ENCODE measurements at places on chromosomes 4 and X. TPM values are rescaled to one million over a fixed set of nuclear protein-coding genes. Genes with fewer than 3 reads are reported as not detected.

Gene CT45A1
- total RNA-seq: not detected

Gene MANBA
- 25.7 TPM for total RNA-seq

Gene COL25A1
- total RNA-seq: 0.14 TPM

Gene KIF4A
- 29.6 TPM for total RNA-seq

Gene TLL1
- total RNA-seq: 32.7 TPM

Gene HS3ST1
- 0.17 TPM for total RNA-seq

Gene BANK1
- total RNA-seq: 0.09 TPM

Gene ASMT
- total RNA-seq: not detected

GRCh38 chrX:40149286-40150175, 51.8 kb upstream of the BCOR start:
- no peak for DNase-seq

DNA sequence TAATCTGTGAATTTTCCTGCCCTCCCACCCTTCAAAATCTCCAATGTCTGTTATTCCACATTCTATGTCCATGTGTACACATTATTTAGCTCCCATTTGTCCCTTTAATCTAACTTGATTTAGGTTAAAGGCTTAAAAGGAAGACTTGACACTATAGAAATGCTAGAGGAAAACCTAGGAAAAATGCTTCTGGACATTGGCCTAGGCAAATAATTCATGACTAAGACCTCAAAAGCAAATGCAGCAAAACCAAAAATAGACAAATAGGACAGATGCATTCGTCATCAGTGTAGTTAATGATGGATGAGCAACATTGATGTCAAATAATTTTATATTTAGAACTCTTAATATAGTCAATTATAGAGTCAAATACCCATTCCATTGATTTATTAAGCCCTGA, 36.9 kb downstream of the INTU start:
- no peak for DNase-seq

DNA sequence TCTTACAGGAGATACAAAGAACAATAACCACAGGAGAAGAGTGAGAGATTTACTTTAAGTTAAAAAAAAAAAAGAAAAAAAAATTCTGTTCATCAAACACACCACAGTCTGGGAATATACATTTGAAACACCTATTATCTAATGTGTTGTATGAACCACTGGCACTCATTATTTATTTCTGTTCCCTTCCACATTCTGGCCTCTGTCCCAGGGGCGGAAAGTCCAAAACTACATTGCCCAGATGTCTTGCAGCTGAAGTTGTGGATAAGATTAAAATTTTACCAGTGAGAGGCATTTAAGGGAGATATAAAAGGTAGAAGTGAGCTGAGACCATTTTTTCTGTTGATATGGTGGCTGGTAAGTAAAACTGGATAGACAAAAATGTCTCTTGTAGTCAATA, 56.2 kb downstream of the SCLT1 start:
- no peak for DNase-seq

- DNase-seq: no peak
Observed at GRCh38 chrX:10176121-10177003, 19.6 kb downstream of the CLCN4 start.

DNA sequence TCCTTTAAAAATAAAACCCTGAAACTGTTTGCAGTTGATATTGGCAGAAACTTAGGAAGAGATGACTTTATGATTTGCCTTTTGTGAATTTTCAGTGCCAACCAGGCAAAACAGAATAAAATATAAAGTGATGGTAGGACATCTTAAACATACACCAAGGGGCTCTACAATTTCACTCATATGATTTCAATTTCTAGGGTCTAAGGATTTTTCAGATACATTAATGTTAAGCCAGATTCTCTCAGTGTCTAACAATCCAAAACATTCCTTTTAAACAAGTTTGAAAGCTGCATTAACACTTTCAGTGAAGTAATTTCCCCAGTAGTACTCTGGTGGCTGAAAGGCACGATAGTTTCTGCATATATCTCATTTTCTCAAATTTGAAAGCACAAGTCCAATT, 1262.0 kb upstream of the ADGRL3 start:
- no peak for DNase-seq

DNA sequence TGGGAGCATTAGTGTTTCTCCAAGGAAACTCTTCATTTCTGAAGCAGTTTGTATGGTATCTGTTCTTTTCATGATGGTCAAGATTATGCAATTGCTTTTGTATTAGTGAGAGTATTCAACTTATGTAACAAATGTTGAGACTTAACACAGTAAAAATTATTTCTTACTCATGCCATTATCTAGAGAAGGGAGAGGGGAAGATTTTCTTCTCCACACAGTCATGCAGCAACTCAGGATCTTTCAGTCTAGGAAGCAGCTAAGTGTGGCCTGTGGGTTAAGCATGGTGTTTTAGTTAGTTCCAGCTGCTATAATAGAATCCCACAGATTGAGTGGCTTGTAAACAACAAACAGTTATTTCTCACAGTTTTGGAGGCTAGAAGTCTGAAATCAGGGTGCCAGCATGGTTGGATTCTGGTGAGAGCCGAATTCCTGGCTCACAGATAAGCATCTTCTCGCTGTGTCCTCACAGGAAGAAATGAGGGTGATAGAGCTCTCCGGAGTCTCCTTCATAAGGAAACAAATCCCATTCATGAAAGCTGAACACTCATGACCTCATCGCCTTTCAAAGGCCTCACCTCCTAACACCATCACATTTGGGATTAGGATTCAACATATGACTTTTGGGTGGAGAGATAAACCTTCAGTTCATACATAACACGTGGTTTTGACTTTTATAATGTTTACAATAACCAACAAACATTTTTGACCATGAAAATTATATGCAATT, 101.2 kb downstream of the FRMPD4 start:
- no peak for DNase-seq

DNA sequence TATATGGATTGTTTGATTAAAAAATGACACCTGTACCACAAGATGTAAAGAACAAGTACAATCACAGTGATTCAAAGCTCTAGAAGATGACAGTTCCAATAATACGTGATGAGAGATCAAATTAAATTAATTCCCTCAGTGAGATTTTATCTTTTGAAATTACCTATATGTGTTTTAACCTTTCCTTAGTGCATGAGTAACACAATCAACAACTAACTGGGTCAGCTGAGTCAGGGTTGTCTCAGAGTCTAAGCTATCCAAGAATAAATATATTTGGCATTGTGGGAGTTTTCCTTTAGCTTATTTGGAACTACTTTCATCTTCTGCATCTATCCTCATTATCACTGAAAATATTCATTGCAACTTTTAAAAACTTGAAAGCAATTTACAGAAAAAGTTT, 162.8 kb downstream of the WDFY3 start:
- DNase-seq: peak; percentile 17

- DNase-seq: no peak
Observed at GRCh38 chr4:15833801-15834200, 55.7 kb downstream of the CD38 start.

- no peak for DNase-seq
Observed at GRCh38 chr4:180335566-180335965, 1907.6 kb upstream of the TENM3 start.

- no peak for DNase-seq
Observed at GRCh38 chr4:31530555-31530954, 810.4 kb downstream of the PCDH7 start.

- DNase-seq: no peak
Observed at GRCh38 chrX:15160558-15161095, 109.3 kb downstream of the ASB9 start.

DNA sequence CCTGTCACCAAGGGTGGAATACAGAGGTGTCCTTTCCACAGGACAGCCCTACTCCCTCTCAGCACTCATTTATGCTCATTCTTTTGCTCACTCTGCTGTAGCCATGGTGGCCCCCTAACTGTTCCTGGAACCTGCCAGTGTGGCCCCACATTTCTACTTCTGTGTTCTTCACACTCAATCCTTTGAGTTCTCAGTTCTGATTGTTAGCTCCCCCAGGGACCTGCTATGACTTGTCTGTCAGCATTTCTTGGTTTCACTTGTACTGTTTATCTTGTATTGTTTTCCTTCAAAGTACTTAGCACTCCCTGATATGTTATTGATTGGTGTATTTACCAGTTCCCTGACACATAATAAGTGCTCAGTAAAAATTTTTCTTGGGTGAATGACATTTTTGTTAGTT, 14.9 kb downstream of the VBP1 start:
- DNase-seq: no peak

DNA sequence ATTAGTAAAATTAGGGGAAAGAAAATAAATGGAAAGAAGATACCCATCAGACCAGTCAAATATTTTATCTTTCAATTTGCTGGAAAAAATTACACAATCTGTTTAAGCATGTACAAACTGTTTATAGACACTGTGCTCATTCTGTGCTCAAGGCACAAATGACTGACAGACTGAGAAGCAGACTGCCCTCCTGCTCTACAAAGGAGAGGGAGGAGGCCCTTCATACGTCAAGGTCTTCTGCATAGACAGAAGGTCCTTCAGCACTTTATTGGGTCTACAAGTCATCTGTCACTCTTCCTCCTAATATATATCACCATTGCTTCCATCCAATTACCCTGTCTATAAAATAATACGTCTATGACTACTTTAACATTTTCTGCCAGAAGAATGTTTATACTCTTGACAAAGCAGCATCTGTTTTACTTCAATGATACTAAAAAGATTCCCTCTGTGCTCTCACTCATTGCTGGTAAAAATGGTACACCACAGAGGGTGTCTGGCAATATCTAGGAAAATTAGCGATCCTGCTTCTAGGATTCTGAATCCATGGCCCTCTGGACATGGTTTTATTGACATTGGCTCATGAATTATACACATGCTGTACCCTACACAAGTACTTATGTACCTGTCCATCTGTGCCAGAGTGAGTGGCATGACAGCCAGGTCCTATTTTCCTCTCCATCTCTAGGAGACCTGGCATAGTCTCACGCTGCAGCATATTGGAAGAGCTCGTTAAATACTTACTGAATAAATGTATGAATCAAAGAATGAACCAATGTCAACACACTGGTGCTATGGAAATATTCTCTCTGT, 11.3 kb downstream of the SLC10A6 start:
- no peak for DNase-seq

- DNase-seq: no peak
Observed at GRCh38 chr4:110837896-110838450, 215.1 kb upstream of the PITX2 start.

DNA sequence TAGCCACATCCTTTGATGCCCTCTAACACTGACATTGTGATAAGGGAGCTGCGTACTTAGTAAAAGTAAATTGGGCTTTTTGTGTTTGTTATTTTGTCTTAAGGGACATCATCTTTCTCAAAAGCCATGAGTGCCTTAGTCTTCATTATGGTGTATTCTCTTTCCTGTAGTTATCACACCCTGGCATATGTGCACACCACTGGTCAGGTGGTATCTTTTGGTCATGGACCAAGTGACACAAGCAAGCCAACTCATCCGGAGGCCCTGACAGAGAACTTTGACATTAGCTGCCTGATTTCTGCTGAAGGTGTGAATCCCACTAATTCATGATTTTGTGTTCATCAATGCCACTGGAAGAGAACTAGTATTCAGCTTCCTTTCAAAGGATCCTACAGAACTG, 18.0 kb downstream of the HERC6 start:
- DNase-seq: no peak

GRCh38 chr4:149264093-149264733, 551.4 kb downstream of the IQCM start:
- peak; percentile 78 for DNase-seq

- DNase-seq: no peak
Observed at GRCh38 chr4:32462944-32463343, 1742.8 kb downstream of the PCDH7 start.

GRCh38 chr4:172390331-172390730, 577.1 kb downstream of the GALNTL6 start:
- DNase-seq: no peak

DNA sequence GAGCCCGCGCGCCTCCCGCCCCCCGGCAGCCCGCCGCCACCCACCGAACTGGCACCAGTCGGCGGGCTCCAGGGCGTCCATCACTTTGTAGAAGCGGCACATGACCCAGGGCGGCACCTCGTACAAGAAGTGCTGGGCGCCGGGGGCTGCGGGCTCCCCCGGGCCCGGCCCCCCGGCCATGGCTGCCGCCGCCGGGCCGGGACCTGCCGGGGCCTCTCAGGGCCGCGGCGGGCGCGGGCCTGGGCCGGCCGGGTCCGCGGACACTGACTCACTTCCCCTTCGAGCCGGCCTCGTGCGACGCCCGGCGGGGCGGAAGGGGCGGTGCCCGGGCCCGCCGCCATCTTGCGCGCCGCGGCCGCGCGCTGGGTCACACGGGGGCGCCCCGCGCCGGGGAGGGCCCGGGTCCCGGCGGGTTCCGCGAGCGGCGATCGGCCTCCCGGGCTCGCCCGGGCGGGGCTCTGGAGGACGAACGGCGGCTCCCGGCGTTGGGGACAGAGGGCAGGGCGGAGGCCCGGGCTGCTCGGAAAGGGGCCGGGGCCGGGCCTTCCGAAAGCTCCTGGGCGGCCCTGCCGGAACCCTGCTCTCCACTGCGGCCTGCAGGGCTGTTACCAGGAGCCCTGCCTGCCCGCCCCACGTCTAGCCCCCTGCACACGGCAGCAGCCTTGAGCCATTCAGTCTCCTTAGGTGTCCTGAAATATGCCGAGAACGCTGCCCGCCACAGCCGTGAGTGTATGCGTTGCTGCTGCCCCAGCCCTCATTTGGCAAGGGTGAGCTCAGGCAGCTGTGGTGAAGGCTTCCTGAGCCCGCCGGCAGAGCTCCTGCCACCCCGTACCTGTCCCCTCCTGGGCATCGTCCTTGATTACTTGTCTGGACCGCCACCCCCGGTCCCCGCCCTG, at the start of gene IRAK1:
TSS of gene IRAK1 (minus strand) at position 270 of the 896 bp plus-strand sequence. CDS start at position 180, 90 bp downstream.
- DNase-seq: peak; percentile 71

GRCh38 chr4:169914866-169915265, 111.3 kb downstream of the MFAP3L start:
- no peak for DNase-seq

DNA sequence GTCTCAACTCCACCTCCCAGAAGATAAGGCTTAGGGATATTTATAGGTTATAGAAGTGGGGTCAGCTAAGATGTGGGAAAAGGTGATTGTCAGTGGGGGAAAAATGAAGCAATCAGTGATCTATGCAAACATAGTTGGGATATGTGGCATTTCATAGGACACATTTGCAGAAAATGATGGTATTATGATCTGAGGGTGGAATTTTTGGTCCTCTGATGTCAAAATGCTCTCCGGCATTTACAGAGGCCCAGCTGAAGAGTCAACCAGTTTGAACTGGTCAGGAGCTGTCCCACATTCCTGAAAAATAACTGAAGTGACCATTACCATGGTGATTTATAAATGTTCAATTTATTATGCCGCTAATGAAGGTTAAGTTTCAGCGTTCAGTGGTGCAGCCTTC, 12.2 kb upstream of the HPGD start:
- no peak for DNase-seq

DNA sequence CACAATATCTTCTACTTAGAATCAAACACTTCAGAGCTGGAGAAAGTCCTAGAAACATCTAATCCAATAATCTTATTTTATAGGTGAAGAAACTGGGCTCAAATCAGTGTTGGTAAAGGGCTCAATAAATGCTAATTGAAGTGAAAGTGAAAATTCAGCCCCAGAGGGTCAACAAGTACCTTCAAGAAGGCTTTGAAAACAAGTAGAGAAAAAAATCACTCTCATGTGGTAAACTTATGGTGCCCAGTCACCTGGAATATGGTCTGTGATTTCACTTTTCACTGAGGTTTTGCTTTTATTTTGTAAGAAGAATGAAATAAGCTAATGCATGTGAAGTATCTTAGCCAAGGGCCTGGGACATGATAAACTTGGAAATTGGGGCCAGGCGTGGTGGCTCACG, 29.1 kb upstream of the EIF4E start:
- DNase-seq: no peak

GRCh38 chr4:87717276-87718031, 67.4 kb downstream of the DMP1 start:
- peak; percentile 5 for DNase-seq

Data from dermis blood vessel endothelial cell (primary cell).